Mucosa of gallbladder (tissue), 1 donor: ENCODE measurements at places on chromosomes 1 and 21.

DNA sequence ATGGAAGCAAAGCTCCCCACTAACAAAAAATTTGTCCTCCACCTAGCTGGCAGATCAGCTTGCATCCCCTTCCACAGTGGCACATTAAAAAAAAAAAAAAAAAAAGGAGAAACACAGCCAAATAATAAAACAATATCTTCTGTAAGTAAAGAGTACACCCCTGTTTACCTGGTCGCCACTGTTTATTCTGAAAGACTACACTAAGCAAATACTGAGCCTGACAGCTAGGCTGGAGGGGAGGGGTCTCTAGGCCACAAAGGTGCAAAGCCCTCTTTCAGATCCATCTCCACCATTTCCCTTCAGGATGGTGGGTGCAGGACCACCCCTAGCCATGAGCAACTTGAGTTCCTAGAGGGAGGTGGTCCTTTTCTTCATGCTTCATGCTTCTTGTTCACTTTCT, 22.8 kb upstream of the SLC45A3 start:
- DNase-seq: no peak

DNA sequence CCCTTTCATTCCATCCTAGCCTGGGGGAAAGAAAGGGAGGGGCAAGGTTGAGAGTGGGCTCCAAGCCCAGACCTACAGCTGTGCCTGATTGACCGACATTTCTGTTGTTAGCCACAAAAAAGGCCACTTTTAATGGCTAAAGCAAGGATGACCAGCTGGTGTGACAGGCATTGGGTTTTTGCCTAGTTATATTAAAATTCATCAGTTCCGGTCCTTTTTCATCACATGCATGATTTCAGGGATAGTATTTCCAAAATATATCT, 192.3 kb downstream of the ZNF326 start:
- DNase-seq: no peak

DNA sequence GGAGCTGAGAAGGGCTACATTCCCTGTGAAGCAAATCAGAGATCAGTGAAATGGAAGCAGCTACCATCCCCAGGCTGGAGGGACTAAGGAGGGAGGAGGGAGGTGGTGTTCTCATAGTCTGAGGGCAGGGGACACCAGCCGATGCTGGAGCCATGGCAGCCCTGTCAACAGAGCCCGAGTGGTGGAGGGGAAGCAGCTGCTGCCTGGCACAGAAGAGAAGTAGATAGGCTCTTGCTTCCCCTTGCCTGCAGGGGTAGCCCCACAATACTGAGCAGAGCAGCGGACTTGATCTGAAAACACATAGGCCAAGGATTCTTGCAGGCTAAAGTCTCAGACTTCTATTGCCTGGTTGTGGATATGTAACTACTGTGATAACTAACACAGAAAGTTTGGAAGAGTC, 255.1 kb downstream of the FGGY start:
- DNase-seq: no peak

GRCh38 chr1:20322081-20322824, 31.6 kb downstream of the VWA5B1 start:
- DNase-seq: no peak

- DNase-seq: no peak
Observed at GRCh38 chr1:98824736-98825135, 163.2 kb downstream of the SNX7 start.

- no peak for DNase-seq
Observed at GRCh38 chr1:224980181-224980580, 50.7 kb downstream of the DNAH14 start.
